ENCODE measurements at places on chromosomes 7 and 10.

DNA sequence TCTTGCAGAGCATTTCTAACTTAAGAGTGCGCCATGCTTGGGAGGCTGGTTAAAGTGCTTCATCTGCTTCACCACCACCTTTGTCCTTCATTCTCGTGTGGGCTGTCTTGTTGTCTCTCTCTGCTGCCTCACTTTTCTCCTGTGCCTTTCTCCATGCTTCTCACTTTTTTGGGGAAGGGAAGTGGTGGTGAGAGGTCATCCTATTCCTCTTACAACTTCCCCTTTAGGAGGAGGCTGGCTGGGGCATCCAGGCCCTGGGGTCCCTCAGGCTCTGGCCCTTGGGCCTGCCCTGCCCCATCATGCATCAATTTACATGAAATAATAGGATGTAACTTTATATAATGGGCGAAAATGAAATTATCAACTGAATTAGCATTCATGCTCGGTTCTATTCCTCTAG lies 39.9 kb upstream of the PIP4K2A start:
- no peak for DNase-seq

GRCh38 chr7:107615910-107616680 lies 36.0 kb downstream of the BCAP29 start:
- no peak for DNase-seq

DNA sequence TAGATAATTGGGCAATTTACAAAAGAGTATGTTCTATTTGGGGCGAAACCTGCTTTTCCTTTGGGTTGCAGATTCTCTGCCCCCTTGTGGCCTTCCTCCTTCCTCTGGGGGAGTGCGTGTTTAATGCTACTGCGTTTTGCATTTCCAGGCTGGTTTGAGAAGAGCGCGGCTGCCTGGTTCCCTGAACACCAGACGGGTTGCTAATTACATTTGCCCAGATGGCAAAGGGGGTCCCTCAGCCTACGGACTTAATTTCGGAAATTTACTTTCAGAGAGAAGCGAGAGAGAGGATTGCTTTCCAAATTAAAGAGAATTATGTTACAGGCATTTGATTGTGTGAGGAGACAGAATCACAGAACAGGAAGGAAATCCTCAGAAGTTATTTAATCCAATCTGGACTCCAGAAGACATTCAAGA lies 91.9 kb upstream of the JAZF1 start:
- DNase-seq: peak; percentile 53

GRCh38 chr10:47214520-47214919 lies 85.5 kb upstream of the GDF10 start:
- DNase-seq: no peak

- DNase-seq: no peak
Measured at GRCh38 chr10:43130770-43131171, 7.5 kb upstream of the CSGALNACT2 start.

- DNase-seq: no peak
Measured at GRCh38 chr7:70237831-70238575, 639.7 kb downstream of the AUTS2 start.

- no peak for DNase-seq
Measured at GRCh38 chr10:80192553-80192952, 12.8 kb downstream of the ANXA11 start.

Data from RPMI7951 (cell line).